NK-92 treated with Interleukin-12 subunit alpha and Interleukin-12 subunit beta, amount 100 ng/mL, for 24 hours (cell line): ENCODE measurements at places on chromosomes 1 and 21.

GRCh38 chr1:76330991-76331603 is 256.6 kb downstream of the ST6GALNAC3 start:
- no peak for DNase-seq

DNA sequence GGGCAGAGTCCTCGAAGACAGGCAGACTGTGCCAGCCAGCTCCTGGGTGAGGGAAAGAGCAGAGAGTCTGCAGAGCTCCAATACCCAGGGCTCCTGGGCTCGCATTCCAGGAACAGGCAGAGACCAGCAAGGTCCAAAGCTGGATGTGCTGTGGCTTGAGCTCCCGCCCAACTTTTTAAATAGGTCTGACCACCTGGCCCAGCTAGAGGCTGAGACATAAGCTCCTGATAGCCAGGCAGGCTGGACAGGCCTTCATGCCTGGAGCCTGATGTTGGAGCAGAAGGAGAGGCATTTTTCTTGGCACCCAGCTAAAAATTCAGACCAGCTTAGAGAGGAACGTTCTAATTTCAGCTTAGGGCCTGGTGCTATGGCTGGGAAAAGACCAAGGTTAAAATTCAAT is 178.4 kb upstream of the TMEM51 start:
- no peak for DNase-seq

- no peak for DNase-seq
Measured at GRCh38 chr1:43451701-43452532, 1.8 kb downstream of the HYI start.

DNA sequence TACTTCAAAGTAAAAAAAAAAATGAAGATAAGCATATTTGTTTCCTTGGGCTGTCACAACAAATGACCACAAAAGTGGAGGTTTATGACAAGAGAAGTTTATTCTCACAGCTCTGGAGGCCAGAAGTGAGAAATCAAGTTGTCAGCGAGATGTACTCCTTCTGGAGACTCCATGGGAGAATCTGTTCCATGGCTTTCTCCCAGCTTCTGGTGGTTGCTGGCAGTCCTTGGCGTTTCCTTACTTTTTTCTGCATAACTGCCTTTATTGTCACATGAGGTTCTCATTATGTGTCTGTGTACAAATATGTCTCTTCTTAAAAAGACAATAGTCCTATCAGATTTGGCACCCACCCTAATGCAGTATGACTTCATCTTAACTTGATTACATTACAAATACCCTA is 398.3 kb downstream of the KCNT2 start:
- DNase-seq, result no peak

DNA sequence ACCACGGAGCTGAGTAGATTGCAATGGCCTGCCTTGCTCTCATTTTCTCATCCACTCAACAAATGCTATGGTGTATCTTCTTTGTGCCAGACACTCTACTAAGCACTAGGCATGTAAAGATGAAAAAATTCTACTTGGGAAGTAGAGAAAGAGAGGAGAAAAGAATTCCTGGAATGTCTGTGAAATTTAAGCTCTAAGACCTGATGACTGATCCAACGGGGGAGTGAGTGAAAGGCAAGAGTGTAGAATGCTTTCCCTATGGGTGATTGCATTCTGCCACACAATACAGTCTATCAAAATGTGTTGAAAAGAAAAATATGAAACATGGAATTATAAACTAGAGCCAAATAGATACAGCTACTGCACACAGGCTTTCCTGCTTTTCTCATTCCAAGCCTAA is 82.3 kb downstream of the CYYR1 start:
- no peak for DNase-seq

DNA sequence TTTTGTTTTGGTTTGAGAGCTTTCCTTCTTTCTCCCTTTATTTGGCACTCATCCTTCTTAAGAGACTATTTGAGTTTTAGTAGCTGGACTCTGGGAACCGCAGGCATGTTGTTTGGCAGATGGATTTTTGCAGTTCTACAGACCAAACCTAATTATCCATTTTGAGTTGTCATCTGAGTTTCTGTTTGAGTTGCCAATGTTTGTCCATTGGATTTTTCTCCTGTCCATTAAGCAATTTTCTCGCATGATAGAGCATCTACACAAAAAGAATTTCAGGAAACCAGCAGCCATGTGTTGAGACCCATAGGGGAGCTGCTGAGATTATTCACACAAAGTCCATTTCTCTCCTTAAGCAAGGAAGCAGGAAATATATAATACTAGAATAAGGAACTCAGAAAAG is 17.2 kb upstream of the CXADR start:
- DNase-seq, result no peak

GRCh38 chr1:48047116-48047515 is 49.9 kb upstream of the TRABD2B start:
- DNase-seq, result no peak

DNA sequence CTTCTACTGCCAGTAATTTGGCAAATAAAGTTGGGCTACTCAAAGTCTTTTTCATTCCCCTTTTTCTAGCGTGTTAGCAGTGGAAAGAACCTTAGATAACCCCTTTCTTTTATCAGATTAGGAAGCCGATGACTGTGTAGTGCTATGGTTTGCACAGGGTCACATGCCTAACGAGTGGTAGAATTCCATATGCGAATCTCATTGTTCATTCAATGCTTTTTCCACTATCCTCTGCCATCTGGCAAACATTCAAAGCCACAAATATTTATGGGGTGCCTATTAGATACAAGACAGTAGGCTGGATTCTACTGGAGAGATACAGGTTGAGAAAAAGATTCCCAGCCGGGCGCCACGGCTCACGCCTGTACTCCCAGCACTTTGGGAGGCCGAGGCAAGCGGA is 14.9 kb upstream of the IER5 start:
- DNase-seq, result no peak
